ENCODE measurements at places on chromosomes 2 and 18.
A peak's percentile ranks its signal among the peaks of the same experiment; 100 is the strongest.

GRCh38 chr2:120637847-120638246 lies 97.8 kb upstream of the GLI2 start:
- no peak for DNase-seq
- H3K27ac ChIP-seq, result no peak overlapping the region
- no peaks in the 10 kb centered on the region for H3K4me1 ChIP-seq
- H3K36me3 ChIP-seq, result no peaks in the 10 kb centered on the region
- no peak overlapping the region for H3K4me3 ChIP-seq
- peaks cover 3% of the 10 kb centered on the region for H3K27me3 ChIP-seq

DNA sequence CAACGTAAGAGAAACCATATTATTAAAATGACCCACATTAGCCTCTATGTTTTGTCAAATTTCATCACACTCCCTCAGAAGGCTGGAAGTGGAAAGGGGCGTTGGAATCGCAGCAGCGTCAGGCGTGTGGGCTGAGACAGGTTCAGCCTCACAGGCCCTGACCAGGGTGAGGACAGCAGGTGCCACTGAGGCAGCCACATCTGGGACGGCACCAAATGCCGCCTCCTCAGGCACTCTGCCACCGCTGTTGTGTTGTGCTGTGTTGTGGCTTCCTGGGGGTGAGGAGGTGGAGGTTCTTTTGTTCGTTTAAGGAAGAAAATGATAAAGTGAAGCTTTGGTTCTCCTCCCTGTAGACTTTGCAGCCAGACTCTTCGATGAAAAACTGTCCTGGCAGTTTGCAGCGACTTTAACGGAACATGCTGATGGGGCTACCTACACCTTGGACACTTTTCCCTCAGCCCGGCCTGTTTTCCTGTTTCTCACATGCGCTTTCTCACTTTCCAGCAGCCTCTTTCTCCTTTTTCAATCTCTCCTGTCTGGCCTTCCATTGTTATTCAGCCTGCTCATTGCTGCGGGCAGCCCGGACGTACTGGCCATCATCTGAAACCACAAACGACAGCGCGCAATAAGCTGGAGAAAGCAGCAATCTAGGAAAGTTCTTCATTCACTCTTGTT lies 44.9 kb upstream of the SALL3 start:
- H3K4me1 ChIP-seq, result no peaks in the 10 kb centered on the region
- H3K4me3 ChIP-seq, result no peak overlapping the region
- no peaks in the 10 kb centered on the region for H3K36me3 ChIP-seq
- DNase-seq, result no peak
- no peak overlapping the region for H3K27ac ChIP-seq

DNA sequence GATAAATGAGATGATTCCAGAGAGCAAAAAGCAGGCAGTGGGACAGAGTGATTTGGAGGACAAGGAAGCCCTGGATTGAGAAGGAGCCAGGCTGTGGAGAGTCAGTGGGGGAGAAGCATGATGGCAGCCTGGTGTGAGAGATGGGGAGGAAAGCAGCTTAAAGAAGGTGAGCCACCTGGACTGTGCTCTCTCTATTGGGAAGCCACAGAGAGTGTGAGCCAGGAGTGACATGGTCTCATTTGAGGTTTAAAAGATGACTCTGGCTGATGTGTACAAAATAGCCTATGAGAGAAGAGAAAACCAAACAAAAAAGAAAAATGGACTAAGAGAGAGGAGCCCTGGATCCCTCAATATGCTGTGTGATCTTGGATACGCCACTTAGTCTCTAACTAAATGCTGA lies 12.9 kb upstream of the EPAS1 start:
- H3K4me1 ChIP-seq, result no peaks in the 10 kb centered on the region
- H3K27me3 ChIP-seq, result peaks cover 5% of the 10 kb centered on the region
- no peaks in the 10 kb centered on the region for H3K36me3 ChIP-seq

- H3K27ac ChIP-seq, result no peak overlapping the region
- no peaks in the 10 kb centered on the region for H3K27me3 ChIP-seq
- H3K4me3 ChIP-seq, result no peak overlapping the region
- H3K36me3 ChIP-seq, result peaks cover 6% of the 10 kb centered on the region
These were observed 77.1 kb upstream of the NARS1 start for GRCh38 chr18:57698571-57699276.

- no peaks in the 10 kb centered on the region for H3K4me1 ChIP-seq
- DNase-seq, result no peak
- H3K27ac ChIP-seq, result no peak overlapping the region
These were observed 242.2 kb downstream of the FIGN start for GRCh38 chr2:163493359-163494298.

DNA sequence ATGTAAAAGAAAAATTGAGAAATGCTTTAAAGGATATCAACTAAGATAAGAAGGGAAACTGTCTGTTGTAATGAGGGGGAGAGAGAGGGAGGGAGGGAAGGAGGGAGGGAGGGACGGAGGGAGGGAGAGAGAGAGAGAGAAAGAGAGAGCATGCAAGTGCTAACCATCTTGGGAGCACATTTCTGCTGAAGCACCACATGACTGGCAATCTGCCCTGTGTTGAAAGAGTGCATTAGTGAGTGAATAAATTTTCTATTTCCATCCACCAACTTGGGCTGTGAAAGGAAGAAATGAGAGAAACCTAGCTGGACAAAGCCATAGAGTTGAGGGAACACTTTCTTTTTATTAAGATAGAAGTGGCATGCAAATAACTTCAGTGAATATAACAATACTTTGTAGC lies 110.7 kb downstream of the TMX3 start:
- no peak overlapping the region for H3K27ac ChIP-seq
- no peaks in the 10 kb centered on the region for H3K36me3 ChIP-seq
- no peak overlapping the region for H3K4me3 ChIP-seq
- H3K27me3 ChIP-seq, result no peaks in the 10 kb centered on the region

GRCh38 chr2:176111309-176111663 lies 4.2 kb downstream of the HOXD11 start:
- H3K27ac ChIP-seq, result peak overlapping the region; percentile 90
- H3K27me3 ChIP-seq, result peaks cover 59% of the 10 kb centered on the region
- no peak for DNase-seq
- peaks cover 13% of the 10 kb centered on the region for H3K4me1 ChIP-seq
- H3K4me3 ChIP-seq, result no peak overlapping the region

DNA sequence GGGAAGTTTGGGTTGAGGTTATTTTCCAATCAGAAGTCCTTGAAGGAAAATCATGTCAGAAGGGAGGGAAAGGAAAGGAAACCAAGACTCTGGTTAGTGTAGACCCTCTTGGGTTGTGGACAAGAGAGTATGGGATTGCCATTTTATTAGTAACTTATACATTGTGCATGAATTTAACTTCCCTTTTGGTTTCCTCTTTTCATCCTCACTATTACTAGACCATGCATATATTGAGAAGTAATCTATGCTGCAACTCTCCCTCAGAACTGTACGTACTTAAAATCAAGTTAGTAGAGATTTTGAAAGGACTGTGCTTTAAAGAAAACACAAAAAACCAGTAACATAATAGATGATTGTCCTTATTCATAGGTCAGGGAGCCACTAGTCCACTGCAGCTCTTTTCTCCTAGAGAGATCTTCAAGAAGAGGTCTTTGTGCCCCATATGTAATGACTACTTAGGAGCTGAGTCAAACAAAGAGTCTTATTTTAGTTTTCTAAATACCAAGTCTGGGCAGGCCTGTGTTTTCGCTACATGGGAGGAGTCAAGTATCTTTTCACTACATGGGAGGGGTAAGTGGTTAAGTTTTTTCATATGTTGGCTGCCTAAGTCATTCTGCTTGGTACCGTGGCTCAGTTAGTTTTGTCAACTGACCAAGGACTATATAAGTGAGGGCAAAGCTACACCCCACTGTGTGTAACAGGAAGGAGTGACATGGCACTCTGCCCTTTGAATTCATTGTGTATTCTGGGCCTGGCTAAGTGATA lies 25.2 kb upstream of the FAM117B start:
- H3K36me3 ChIP-seq, result no peaks in the 10 kb centered on the region
- DNase-seq, result peak; percentile 51
- peak overlapping the region; percentile 96 for H3K27ac ChIP-seq

DNA sequence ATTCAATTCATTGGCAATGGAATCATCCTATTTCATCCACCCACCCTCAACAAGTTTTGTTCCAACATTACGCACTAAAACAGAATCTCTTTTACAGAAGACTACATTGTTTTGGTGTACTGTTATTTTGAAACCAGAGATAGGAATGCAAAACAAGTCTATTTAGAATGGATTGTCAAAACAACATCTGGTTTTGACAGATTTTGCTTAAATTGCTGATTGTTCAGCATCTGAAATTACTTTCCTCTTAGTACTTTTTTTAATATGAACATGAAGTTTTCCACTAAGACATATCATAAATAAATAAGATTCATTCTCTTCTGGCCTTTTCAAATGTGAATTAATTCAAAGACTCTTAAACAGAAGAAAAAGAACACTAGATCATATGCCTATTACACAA lies 323.9 kb upstream of the TFPI start:
- DNase-seq, result no peak
- H3K4me3 ChIP-seq, result no peak overlapping the region
- H3K27ac ChIP-seq, result no peak overlapping the region
- no peaks in the 10 kb centered on the region for H3K27me3 ChIP-seq

GRCh38 chr2:97011977-97012569 lies 25.7 kb upstream of the FAM178B start:
- H3K4me1 ChIP-seq, result no peaks in the 10 kb centered on the region
- H3K27me3 ChIP-seq, result peaks cover 11% of the 10 kb centered on the region

DNA sequence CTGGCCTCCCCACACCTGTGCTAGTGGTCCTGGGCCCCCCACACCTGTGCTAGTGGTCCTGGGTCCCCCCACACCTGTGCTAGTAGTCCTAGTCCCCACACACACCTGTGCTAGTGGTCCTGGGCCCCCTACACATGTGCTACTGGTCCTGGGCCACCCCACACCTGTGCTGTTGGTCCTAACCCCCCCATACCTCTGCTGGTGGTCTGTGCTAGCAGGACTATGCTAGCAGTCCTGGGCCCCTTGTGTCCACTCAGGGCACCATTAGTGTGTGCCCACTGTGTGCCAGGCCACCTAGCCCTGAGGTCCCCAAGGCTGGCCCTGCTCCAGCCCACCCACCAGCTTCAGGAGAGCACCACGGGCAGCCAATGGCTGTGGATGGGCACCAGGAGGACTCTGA lies 558.2 kb upstream of the SALL3 start:
- H3K27ac ChIP-seq, result no peak overlapping the region
- DNase-seq, result no peak
- H3K4me3 ChIP-seq, result no peak overlapping the region
- H3K27me3 ChIP-seq, result no peaks in the 10 kb centered on the region
- H3K36me3 ChIP-seq, result no peaks in the 10 kb centered on the region

DNA sequence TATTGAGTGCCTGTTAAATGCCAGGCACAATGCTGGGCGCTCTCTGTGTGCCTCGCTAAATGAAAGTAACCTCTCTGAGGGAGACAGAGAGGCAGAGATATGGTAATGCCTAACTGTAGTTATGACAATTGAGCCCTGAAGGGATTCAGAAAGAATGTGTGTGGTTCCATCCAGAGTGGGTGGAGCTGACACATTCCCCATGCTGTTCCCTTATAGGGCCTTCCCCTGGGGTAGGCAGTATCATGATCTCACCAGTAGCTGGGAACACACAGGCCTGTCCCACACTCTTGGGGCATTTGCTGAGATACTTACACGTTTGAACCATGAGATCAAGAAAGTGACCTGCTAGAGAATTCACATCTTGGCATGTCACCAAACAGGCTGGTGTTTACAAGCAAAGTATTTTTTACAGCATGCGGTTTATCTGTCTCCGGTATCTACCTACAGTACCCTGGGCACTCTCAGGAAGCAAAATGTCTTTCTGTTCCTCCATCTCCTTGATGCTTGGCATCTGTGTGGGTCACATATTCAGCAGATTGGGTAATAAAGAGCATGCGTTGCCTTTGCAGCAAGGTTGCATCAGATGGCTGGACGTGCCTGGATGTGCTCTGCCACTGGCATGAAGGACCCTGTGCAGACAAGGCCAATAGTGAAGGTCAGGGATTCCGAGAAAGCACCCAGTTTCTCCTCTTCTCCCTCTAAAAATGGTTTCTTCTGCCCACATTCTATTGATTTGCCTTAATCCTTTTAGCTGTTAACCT lies 9.4 kb downstream of the CTIF start:
- H3K27ac ChIP-seq, result no peak overlapping the region
- peaks cover 7% of the 10 kb centered on the region for H3K27me3 ChIP-seq
- no peaks in the 10 kb centered on the region for H3K36me3 ChIP-seq
- peaks cover 14% of the 10 kb centered on the region for H3K4me1 ChIP-seq

GRCh38 chr2:152594022-152594766 lies 123.1 kb downstream of the PRPF40A start:
- peak overlapping the region; percentile 70 for H3K27ac ChIP-seq
- H3K4me1 ChIP-seq, result peaks cover 4% of the 10 kb centered on the region
- H3K4me3 ChIP-seq, result no peak overlapping the region

DNA sequence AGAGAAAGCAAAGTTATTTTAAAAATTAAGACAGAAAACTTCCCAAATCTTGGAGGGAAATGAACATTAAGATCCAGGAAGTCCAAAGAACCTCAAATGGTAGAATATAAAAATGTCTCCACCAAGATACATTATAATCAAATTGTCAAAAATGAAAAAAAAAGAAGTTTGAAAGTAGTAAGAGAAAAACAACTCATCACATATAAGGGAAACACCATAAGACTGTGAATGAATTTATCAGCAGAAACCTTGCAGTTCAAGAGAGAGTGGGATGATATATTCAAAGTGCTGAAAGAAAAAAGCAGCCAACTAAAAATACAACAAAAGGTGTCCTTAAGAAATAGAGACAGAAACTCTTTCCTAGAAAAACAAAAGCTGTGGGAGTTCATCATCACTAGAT lies 73.0 kb downstream of the L3MBTL4 start:
- H3K4me1 ChIP-seq, result no peaks in the 10 kb centered on the region
- no peaks in the 10 kb centered on the region for H3K27me3 ChIP-seq
- DNase-seq, result no peak
- H3K36me3 ChIP-seq, result peaks cover 23% of the 10 kb centered on the region
- H3K4me3 ChIP-seq, result no peak overlapping the region

DNA sequence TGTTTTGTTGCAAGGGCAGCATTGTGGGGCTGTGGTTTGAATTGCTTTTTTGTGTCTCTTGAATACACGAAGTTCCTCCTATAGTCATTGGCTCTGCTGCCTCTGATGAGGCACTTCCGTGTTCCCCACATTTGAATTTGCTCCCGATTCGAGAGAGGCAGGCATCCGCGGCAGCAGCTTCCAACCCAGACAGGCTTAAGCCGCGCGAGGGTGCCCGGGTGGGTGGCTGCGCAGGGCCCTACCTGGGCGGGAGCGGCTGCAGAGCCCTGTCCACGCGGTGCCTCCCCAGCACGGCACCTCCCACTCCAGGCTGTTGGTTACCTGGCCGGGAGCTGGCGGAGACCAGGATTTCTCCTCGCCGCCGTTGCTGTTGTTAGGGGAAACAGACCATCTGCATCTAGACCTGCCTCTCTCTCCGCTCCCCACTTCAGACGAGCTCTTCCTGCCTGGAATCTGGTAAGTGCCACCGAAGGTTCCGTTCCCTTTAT lies 151.3 kb downstream of the NEDD4L start:
- H3K27ac ChIP-seq, result peak overlapping the region; percentile 89
- no peak for DNase-seq
- H3K27me3 ChIP-seq, result peaks cover 5% of the 10 kb centered on the region
- peaks cover 12% of the 10 kb centered on the region for H3K4me1 ChIP-seq

- H3K27ac ChIP-seq, result no peak overlapping the region
- no peaks in the 10 kb centered on the region for H3K4me1 ChIP-seq
- no peak overlapping the region for H3K4me3 ChIP-seq
- H3K36me3 ChIP-seq, result no peaks in the 10 kb centered on the region
- DNase-seq, result no peak
These were observed 227.9 kb downstream of the GBX2 start for GRCh38 chr2:235940330-235940729.
